Head of caudate nucleus (tissue), 42 donors: ENCODE measurements at places on chromosomes 16 and 17.

DNA sequence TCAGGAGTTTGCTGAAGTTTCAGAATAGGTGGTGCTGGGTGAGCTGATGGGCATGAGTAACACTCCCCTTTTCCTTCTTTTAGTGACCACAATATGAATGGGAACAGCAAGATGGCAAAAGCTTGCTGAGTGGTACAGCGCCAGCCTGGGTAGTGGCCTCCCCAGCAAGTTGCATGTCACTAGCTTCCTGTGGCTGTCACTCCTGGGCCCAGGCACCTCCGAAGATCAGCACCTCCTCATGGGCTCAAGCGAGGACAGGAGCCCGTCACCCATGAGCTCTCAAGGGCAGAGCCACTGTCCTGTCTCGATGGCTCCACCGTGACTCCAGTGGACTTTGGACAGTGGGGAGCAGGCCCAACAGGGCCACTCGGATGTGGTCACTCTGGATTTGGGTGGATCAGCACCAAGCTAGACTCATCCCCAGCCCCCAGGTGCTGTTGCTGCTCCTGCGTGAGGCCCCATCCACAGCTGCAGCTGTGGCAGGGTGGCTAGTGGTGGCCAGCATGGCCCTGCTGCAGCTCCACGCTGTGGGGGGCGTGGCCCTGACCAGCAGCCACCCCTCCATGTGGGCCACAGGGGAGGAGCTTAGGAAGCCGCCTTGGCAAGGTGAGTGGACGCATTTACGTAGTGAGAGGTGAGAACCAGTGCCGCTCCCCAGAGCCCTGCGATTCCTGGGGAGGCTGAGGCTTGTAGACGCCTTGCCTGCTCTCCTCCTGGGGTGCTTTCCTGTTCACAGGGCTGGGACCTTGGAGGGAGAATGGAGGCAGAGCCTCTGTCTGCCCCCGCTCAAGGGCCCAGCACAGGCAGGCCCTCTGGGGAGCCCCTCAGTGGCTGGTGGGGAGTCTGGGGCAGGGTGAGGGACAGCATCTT is 13.6 kb upstream of the DNASE1 start:
- DNase-seq: no peak

DNA sequence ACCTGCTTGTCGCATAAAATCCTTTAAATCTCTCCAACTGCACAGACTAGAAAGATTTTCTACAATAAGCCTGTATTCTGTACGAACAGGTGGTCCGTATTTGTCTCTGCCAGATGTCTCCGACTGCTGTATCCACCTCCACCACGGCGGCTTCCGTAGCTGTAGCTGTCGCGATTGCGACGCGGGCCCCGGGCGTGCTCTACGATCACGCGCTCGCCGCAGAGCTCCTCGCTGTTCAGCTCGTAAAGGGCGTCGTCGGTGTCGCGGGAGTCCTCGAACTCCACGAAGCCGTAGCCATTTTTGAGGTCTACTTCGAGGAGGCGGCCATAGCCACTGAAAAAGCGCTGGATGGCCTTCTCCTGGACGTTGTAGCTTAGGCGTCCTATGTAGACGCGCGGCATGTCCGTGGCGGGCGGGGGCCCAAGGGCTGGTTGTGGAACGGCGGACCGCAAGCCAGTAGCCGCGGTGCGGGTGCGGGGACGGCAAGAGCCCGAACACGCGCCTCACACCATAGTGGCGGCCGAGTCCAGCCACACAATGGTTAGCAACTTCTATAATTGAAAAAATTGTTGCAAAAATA is 36.1 kb downstream of the ZNF624 start:
- no peak for DNase-seq

DNA sequence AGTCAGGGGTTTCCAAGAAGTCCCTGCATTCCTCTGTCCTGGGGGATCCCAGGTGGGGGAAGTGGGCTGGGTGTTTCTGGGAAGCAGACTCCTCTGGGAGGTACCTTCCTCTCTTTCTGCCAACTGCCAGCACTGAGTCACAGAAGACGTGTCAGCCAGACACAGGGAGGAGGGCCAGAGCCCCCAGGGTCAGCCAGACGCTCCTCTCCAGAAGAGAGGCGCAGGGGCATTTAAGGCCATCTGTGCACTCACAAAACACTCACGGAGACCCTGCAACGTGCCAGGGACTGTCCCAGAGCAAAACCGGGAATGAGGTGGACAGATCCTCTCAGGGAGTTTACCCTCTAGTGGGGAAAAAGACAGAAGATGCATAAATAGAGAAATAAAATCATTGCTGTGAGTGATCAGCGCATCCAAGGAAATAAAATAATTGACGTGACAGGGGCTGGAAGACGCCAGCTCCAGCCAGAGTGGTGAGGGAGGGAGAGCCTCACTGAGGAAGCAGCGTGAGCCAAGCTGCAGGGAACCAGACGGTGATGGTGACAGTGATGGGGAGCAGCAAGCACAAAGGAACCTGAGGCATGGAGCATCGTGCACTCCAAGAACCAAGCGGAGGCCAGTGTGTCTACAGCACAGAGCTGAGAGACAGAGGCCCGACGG is 105.4 kb downstream of the ZNF423 start:
- DNase-seq: no peak

GRCh38 chr16:51939378-51939871 is 607.5 kb downstream of the TOX3 start:
- no peak for DNase-seq

- no peak for DNase-seq
Measured at GRCh38 chr17:53426505-53426904, 396.2 kb upstream of the KIF2B start.

- DNase-seq: no peak
Measured at GRCh38 chr17:82332669-82333278, 792 bp downstream of the SECTM1 start.

GRCh38 chr17:31564291-31564690 is 172.8 kb downstream of the RAB11FIP4 start:
- DNase-seq: no peak

DNA sequence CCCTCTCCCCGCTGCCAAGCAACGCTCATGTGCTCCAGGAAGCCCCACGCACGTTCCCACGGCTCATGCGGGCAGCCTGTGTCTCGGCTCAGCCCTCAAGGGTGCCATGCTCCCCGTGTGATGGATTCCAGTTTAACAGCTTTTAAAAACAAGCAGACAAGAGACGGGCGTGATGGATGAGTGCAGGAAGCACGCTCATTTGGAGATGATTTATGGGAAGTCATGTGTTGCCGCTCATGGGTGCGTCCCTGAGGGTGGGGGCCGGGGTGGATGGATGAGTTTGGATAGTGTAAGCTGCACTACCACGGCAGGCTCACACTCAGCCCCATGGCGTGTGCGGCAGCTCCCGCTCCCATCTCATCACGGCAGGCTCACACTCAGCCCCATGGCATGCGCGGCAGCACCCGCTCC is 132.8 kb downstream of the RBFOX3 start:
- DNase-seq: peak; percentile 84

- no peak for DNase-seq
Measured at GRCh38 chr17:61202564-61202963, 197.1 kb upstream of the TBX2 start.

DNA sequence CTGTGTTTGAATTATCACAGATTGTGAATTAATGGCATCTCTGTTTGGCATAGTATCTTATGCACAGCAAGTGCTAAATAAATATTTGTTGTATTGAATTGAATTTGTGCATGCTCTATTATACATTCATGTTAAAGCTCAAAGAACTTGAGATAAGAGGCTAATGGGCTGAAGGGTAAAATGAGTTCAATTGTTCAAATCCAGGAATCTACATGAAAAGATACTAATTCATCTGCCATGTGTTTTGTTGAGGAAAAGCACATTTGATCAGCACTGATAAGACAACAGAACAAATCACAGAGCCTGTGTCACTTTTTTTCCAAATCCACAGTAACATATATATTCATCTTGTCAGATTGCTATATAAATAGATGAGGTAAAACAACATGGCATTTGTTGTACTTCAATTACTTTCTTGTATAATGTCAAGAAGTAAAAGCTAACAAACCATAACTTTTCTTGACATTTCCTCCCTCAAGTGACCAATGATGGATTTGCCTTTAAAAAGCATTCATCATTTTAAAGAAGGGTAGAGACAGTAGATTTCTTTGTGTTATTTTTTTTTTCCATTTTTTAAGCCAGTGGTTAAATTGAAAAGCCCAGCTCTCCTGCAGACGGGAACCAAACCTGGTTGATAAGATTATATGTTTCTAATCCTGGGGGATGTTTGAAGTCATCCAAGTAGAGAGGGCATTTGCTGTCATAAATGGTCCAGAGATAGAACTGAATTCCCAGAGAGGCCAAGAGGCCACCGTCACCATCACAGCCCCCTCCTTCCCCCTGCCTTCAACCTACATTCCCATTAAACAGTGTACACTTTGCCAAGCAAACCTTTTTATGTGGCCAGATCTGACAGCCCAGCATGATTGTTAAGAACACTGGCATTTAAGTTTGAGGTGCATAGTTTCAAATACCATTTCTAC is 123.0 kb downstream of the CHD9NB start:
- no peak for DNase-seq
